RKO (cell line): ENCODE measurements at places on chromosomes 1 and 21.

- no peak for DNase-seq
These were observed 7.4 kb upstream of the ERICH3 start for GRCh38 chr1:74681001-74681400.

- no peak for DNase-seq
These were observed 1.2 kb downstream of the S100A3 start for GRCh38 chr1:153547560-153548551.

- DNase-seq: no peak
These were observed 20.7 kb downstream of the DDX20 start for GRCh38 chr1:111776391-111776790.

DNA sequence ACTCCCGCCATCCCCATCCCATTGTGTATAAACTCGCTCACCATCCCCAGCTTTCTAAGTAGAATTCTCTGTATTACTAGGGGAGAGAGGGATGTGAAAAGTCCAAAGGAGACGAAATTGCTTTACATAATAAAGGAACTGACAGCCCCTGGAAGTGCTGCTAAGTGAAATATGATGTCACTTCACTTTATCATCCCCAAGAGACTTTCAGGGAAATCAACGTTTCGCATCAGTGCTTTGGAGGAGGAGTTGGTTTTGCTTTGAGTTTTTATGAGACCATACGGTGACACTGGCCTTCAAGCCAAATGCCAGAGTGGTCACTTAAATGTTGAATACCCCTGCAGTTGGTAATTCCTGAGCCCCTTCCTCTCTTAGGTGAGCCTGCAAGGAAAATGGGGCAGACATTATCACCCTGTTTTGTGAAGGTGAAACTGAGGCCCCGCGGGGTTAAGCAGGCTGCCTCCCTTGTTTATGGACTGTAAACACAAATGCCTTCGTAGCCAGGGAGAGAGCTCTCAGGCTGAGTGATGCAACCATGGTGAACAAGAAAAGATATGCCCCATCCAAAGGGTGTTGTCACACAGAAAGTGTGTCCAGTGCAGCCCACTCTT lies 58.4 kb upstream of the KAZN start:
- no peak for DNase-seq

GRCh38 chr1:44673675-44674112 lies 587 bp downstream of the TMEM53 start:
- DNase-seq: no peak

DNA sequence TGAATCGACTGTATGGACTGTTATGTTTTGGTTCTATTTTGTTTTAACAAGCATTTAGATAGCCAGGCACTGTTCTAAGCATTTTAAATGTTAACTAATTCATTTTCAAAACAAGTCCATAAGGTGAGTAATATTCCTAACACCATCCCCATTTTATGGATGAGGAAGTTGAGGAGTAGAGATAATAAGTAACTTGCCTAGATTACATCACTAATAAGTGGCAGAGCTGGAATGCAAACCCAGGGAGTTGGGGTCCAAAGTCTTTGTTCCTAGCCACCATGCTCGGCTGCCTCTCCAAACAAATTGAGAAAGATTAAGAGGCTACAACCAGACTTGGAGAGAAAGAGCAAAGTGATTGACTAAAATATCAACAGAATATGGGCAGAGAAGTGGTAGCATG lies 12.6 kb upstream of the LEPR start:
- DNase-seq: no peak

GRCh38 chr1:31529999-31530684 lies 46.2 kb upstream of the TINAGL1 start:
- DNase-seq: no peak

DNA sequence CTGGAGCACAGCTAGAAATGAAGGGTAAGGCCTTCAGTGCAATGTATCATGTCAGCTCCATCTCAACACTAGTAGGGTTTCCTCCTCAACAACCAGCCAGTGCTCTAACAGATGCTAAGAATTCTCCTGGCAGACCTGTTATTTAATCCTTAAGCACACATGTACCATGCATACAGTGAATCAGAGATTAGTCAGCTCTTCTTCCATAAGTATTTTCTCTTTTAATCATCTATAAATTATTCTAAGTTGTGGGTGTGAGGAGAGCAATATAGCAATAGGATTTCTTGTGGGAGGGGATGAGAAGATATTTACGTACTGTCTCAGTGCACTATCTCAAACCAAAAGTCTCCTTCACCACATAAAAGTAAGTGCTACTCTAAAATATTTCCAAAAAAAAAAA lies 95.3 kb downstream of the COP1 start:
- peak; percentile 25 for DNase-seq

GRCh38 chr21:33975548-33976081 lies 60.0 kb upstream of the ATP5PO start:
- DNase-seq: peak; percentile 66

- DNase-seq: no peak
These were observed 22.6 kb downstream of the ATP8B2 start for GRCh38 chr1:154347961-154348360.

GRCh38 chr1:54833121-54833520 lies 32.0 kb upstream of the TTC22 start:
- no peak for DNase-seq

DNA sequence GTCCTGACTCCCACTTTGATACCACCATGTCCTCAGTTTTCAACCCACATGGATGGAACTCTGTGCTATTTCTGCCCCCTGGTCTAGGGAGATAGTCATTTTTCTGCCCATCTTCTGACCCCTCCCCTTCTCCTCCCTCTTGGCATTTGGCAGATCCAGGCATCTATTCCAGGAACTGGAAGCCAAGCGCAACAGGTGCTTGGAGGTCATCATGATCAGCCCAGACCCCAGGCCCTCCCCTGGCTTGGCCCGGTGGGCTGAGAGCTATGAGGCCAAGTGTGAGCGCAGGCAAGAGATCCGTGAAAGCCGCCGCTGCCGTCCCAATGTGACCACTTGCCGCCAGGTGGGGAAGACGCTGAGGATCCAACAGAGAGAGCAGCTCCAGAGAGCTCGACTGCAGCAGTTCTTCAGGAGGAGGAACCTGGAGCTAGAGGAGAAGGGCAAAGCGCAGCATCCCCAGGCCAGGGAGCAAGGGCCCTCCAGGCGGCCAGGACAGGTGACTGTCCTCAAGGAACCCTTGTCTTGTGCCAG lies 4.0 kb downstream of the TRAF3IP3 start:
- DNase-seq: no peak

DNA sequence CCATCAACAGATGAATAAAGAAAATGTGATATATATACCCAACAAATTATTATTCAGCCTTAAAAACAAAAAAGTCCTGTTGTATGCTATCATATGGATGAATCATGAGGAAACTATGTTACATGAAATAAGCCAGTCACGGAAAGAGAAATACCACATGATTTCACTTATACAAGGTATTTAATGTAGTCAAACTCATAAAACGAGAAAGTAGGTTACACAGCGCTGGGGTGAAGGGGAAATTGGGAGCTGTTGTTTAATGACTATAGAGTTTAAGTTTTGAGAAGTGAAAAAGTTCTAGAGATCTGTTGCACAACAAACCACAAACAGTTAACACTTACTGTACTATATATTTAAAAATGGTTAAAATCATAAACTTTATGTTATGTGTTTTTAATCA lies 58.5 kb downstream of the SLC25A24 start:
- DNase-seq: no peak

GRCh38 chr1:206774093-206774492 lies 1.8 kb upstream of the IL10 start:
- no peak for DNase-seq

- no peak for DNase-seq
These were observed 404.7 kb upstream of the VAMP3 start for GRCh38 chr1:7366286-7366954.

DNA sequence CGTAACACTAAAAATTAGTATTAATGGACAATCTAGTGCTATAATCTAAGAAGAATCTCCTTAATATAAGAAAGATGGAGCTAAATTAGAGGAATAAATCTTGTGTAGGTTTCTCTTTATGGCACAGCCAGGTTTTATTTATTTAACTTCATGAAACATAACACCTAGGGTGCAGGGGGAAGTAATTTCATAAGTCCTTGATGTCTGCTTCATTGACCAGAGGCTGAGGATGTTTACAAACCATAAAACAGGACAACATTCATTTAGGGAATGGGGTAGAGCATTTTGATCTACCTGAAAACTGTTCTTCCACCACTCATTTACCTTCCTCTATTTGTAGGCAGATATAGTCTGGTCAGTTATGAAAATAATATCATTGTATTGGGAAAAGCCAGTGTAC lies 95.5 kb downstream of the NGF start:
- no peak for DNase-seq

DNA sequence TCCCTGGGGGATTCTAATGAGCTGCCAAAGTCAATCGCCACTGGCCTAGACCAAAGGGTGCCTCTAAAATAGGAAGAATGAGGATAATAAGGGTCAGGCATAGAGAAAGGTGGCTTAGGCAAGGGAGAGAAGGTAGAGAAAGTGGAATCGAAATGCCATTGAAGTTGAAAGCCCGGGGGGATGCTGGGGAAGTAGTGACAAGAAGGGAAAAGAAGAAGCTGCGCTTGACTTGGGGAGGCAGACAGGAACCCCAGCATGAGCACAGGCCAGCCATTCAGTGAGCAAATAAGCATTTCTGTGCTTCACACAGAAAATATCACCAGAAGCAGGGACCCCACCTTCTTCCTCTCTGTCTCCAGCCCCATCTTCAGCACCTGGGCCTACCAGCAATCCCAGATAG lies 1.5 kb downstream of the CD2 start:
- DNase-seq: no peak

DNA sequence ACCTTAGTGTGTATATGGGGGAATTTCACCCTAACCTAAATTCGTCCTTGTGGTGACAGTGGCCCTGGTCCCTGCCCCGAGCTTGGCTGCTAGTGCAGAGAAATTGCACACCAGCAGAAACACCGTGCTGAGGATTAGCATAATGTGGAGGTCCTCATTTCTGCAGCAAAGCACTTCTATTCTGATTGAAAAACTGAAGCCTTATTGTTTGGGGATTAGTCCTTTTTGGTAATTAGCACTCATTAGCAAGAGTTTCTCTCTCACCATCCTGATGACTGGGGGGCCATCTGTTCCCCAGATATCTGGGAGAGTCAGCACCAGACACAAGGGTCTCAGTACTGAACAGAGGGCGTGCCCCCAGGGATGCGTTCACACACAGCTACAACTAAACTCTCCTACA lies 55.2 kb downstream of the AJAP1 start:
- DNase-seq: no peak

- DNase-seq: no peak
These were observed 295.3 kb downstream of the PTPRU start for GRCh38 chr1:29531596-29531995.

DNA sequence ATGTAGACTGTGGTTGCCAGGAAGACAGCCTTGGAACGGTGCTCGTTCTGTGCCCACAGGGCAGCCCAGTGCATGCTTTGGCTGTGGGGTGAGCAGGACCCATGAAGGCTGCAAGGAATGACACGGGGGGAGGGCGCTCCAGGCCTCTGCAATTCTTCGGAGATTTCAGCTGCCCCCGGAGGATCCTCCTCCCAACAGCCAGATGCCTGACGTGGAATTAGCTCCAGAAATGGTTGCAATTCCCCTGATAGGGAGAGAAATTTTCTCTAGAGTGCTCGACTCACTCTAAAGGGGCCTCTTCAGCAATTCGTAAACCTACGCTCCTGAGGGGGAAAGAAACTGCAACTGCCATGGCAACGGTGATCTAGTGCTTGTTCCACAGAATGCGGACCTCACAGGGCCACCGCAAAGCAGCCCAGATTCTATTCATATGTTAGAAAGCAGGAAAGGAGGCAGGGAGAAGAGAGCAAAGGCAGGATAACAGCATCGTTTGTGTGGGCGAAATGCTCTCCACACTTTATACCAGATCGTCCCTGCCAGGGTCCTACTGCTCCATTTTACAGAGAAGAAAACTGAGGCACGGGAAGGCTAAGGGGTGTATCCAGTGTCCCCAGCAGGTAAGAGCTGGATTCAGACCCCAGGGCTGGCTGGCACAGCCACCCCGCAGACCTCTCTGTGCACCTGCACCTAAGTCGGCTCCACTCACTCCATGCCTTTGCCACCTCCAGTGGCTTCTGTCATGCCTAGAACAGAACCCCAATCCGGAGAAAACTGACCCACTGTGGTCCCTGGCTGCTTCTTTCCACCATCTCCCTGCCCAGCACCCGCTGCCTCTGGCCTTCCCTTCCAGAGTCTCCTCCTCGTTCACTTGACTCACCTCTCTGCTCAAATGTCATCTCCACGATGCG lies 11.9 kb upstream of the PDE9A start:
- DNase-seq: no peak

GRCh38 chr1:66266350-66266749 lies 267.6 kb upstream of the SGIP1 start:
- DNase-seq: peak; percentile 51

DNA sequence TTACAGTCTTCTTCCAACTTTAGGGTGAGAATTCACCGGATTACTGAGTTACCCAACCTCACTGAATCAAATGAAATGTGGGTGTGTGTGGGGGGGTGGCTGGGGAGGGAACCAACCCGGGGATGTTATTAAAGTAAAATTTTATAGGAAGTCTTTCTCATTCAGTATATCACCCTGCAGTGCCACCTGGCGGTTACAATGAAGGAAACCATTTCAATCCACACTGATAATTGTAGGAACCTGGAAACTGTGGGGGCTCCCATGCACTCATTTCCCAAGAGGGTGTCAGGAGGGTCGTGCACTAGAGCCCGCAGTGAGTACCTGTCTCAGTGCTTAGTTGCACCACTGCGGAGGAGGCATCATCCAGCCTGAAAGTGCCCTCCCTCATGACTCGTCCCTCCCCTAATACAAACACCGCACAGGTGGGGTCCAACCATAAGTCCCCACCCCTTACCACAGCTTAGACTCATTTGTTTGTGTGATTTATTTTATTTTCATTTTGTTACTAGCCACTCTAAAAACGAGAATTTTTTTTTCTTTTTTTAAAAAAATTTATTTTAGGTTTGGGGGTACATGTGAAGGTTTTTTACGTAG lies 29.1 kb upstream of the IGSF5 start:
- peak; percentile 39 for DNase-seq

DNA sequence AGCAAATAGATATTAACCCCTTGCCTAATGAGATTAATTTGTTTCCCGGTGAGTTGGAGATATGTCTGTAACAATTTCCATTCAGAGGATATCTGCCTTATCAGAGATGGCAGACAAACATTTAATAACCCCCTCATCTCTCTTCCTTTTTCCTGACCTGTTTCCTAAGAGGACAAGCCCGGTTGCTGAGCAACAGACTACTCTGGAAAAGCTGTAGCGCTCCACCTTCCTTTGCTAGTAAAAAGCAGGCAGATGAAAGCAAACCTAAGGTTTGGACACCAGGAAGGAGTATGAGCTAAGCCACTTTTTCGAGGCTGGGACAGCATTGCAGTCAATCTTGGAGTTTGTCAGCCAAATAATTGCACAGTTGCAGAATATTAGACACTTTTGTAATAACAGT lies 82.4 kb downstream of the RGS21 start:
- DNase-seq: no peak

GRCh38 chr1:212242288-212242984 lies 42.8 kb upstream of the PPP2R5A start:
- DNase-seq: no peak

GRCh38 chr1:76374086-76374485 lies 299.5 kb downstream of the ST6GALNAC3 start:
- no peak for DNase-seq

- no peak for DNase-seq
These were observed 87.1 kb upstream of the CACNA1E start for GRCh38 chr1:181396171-181396670.
